NCI-H2107 (cell line): ENCODE measurements at places on chromosomes 3 and 15.

DNA sequence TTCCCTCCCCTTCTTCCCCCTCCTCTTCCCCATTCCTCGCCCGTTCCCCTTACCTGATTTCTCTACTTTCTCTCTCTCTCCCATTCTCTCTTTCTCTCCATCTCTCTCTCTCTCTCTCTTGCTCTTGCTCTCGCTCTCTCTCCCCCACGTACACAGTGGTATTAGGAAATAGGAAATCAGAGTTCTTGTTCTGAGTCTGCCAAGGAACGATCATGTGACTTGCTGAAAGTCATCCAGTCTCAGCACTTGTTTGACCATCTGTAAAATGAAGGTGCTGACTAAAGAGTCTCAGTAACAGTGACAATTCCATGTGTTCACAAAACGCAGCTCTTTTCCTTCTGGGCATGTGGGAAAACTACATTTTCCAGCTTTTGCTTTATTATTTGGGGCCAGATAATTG lies 445.0 kb upstream of the TGFBR2 start:
- no peak for DNase-seq

DNA sequence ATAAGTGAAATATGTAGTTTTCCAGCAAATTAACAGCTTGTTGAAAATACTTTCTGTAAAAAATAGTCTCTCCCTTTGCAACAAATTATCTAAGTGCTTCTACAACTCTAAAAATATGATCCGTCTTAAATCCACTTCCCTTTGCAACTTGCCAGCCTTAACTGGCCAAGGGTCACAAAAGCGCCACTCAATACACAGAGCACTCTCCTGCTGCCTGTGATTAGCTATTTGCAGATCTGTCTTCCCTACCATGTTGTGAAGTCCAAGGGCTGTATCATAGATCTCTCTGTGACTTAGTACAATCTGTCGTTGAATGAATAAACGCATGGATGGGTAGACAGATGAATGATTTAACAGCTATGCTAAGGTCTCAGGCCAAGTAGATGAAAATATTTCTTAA lies 76.2 kb downstream of the ITGB5 start:
- no peak for DNase-seq

DNA sequence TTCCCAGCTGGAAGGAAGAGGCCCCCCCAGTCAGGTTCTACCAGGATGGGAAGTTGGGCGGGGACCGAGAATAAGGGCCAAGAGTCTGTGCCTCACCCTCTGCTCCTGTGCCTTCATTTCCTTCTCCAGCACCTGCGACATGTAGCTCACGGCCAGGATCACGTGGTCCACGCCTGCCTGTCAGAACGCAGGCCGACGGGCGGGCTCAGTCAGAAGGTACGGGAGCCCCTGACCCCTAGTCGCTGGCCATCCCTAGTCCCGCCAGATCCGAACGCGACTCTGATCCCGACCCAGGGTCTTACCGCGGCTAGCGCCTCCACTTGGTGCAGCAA lies 489 bp downstream of the GMPPB start:
- DNase-seq = no peak

- DNase-seq = no peak
Observed at GRCh38 chr15:80174017-80174746, 21.4 kb downstream of the FAH start.

GRCh38 chr3:145639003-145639606 lies 521.9 kb downstream of the PLOD2 start:
- DNase-seq = no peak

DNA sequence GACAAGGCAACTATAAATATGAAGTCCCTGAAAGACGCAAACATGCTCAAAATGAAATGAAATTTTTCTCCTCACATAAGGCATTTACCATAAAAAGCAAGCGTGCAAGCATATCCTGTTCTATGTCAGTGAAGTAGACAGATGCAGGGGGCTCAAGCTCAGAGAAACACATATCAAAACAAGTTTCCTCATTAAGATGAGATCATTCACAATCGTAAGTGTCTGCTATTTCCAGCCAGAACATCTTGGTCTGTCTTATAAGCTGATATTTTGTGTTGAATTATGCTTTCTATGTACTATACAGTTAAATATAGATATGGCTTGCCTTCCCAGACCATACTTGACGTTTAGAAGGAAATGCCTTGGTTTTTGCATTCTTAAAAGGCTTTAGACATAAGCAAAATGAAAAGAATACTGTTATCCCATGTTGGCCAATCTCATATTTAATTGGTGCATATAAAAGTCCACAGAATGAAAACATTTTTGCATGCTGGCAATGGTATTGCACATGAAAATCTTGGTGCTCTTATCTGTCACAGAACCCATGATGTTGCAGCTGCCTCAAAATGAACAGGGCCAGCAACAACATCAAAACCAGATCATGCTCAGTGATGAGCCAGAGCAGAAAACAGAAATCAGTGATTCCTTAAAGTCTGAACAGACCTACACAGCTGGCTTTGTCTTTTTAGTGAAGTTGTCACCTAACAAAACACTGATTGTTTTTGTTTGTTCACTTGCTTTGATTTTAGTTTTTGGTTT lies 65.4 kb downstream of the SIDT1 start:
- DNase-seq = no peak

DNA sequence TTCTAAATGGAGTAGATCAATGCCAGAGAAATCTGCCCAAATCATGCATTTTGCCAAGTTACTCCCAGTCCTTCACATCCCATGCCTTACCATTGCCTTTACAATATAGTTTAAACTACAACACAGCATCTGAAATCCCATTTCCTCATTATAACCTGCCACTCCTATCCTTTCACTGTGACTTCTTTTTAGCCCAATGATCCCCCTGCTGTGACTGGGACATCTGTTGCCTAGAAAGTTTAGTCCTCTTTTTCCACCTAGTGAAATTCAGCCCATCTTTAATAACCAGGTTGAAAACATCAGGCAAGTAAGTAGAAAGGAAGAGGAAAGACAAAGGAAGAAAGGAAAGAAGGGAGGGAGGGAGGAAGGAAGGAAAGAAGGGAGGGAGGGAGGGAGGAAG lies 627.9 kb upstream of the ZNF385D start:
- no peak for DNase-seq

DNA sequence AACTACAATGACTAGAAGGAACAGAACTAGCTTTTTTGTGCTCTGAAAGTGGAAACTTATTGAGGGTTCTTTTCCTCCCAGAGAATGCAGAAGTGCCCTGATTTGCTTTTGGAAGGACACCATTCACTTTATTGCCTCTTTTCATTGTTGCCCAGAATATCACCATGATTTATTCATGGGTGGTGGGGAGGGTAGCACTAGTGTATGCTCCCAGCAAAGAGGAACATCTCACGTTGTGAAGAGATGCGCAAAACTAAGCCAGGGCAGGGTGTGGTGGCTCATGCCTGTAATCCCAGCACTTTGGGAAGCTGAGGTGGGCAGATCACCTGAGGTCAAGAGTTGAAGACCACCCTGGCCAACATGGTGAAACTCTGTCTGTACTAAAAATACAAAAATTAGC lies 31.4 kb downstream of the FLNB start:
- DNase-seq = no peak

DNA sequence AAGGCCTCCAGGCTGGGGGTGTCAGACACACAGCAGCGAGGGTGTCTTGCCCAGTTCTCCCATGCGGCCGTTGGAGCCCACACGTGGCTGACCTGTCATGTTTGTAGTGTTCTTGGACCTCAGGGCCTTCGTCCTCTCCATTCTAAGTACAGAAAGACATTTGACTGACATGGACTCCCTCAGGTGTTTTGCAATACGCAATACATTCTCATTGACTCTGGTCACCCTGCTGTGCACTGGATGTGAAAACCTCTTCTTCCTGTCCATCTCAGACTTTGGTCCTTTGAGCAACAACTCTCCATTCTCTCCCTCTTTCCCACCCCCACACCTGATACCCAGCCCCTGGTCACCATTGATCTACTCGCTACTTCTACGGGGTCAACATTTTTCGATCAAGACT lies 28.9 kb upstream of the ACAD9 start:
- no peak for DNase-seq

GRCh38 chr3:14959359-14959943 lies 12.1 kb downstream of the NR2C2 start:
- no peak for DNase-seq

GRCh38 chr3:147007736-147008245 lies 398.6 kb downstream of the ZIC4 start:
- no peak for DNase-seq

GRCh38 chr3:21938267-21938681 lies 187.3 kb upstream of the ZNF385D start:
- no peak for DNase-seq

GRCh38 chr15:65583701-65584100 lies 27.2 kb downstream of the INTS14 start:
- no peak for DNase-seq

- DNase-seq = peak; percentile 37
Observed at GRCh38 chr3:120357807-120358206, 8.7 kb upstream of the LRRC58 start.

GRCh38 chr3:123471106-123471505 lies 22.2 kb upstream of the ADCY5 start:
- no peak for DNase-seq

DNA sequence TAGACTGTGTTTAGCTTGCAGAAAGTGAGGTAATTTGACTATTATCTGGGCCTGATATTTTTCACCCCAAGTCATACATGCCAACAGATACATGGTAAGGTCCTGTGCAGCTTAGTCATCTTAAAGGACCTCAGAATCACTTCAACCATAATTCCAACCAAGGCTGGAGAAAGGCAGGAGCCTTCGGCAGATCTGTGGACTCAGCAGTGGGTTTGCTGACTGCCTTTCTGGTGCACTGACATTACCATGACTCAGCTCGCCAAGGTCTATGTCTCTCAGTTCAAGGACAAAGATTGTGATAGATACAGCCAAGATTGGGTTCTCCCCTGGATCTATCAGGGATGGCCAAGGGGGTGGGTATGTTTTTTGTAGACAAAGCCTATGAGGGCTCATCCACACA lies 32.7 kb downstream of the LYZL4 start:
- no peak for DNase-seq

- no peak for DNase-seq
Observed at GRCh38 chr3:133077688-133078087, 39.5 kb downstream of the TMEM108 start.

DNA sequence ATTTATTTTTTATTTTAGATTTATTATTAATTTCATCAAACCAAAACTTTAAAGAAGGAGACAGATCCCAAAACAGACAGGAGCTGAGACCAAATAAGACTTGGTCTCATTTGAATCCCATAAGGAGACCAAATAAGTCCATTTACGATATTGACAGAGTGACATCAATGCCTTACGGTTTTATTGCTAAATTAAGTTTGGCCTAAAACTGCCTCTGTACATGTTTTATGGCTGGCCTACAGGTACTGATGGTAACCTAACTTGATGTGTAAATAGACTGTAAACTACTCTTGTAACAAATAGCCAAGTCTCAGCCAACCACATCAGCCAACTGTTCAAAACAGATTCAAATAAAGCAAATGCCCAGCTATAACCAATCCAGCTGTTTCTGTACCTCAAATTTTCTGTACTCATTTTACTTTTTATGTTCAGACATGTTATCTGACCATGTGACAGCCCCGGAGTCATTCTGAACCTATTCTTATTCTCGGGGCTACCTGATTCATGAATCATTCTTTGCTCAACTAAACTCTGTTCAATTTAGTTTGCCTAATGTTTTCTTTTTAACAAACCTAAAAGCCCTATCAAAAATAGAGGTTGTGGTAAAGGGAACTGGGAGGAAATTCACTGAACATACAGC lies 89.4 kb upstream of the CDAN1 start:
- no peak for DNase-seq

DNA sequence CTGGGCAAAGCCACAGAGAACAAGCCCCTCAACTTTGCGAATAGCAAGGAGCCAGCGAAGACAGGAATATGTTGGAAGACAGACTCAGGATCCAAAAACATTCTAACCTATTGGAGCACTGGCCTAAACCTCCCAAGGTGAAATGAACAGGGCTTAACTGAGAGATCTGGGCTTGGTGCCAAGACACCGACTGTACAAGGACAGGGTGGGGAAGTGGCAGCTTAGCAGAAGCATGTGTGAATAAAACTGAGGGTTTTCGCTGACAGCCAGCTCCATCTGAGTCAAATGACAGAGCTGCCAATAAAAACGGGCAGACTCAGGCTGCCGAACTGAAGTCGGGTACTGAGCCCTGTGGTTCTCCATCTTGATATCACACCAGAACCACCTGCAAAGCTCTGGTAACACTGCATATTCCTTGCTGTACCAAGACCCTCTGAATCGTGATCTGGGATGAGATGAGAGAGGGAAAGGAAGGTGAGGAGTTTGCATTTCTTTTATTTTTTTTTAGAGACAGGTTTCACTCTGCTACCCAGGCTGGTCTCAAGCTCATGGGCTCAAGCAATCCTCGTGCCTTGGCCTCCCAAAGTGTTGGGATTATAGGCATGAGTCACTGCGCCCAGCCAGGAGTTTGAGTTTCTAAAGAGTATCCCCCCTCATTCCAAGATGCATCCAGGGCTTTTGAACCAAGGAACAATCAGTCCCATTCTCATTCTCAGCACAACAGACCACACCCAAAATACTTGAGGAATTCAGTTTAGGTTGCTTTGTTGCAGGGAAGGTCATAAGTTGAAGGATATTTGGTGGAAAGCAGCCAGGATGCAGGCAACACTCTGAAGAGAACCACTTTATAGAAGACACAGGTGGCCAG lies 6.0 kb upstream of the PLCB2 start:
- peak; percentile 40 for DNase-seq

DNA sequence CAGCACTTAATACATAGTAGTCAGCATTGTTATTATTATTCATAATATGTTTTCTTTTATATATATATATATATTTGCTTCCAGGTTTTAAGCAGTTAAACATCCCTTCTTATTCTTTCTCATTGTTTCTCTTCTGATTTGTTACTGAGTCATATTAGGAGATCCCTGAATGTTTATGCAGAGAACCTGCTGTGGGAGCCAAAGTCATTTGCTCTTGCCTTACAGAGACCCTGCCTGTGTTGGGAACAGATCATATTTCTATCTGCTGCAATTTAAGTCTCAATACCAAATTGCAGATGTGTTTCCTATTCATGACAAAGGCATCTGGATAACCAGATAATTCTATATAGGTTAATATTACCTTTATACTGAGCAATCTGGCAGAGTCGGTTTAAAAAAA lies 323.0 kb upstream of the UMPS start:
- DNase-seq = no peak

- no peak for DNase-seq
Observed at GRCh38 chr3:81445712-81446111, 315.7 kb downstream of the GBE1 start.

GRCh38 chr3:44109771-44110361 lies 131.8 kb upstream of the TOPAZ1 start:
- DNase-seq = no peak

DNA sequence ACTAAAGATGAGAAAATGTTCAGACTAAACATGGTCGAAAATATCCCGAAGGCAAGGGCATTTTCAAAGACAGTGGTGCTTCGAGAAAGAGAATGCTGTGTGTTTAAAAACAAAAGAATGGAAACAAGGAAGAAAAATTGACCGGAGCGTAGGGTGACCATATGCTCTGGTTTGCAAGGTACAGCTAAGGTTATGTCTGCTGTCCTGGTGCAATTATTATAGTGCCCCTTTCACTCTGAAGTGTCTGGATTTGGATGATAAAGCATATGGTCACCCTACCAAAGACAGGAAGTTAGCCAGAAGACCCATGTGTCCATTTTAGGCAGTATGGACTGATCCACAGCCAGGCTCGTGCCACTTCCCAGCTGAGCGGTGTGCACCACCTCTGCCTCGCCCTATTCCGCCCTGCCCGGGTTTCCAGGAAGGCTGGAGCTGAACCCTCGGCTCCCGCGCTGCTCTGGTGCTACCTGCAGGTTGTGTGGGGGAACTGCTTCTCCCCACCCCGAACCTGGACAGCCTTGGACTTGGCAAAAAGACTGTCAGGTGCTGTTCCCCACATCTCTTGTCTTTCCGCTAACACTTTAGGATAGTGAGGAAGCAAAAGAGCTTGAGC lies 25.2 kb downstream of the GOLGA6D start:
- peak; percentile 23 for DNase-seq
